Activated naive CD8-positive, alpha-beta T cell treated with anti-CD3 and anti-CD28 coated beads, Interleukin-2, amount 50 U/mL, for 24 hours (primary cell): ENCODE measurements at places on chromosomes 5 and 9.

- no peak for DNase-seq
Observed at GRCh38 chr9:91130796-91131318, 230.9 kb downstream of the AUH start.

GRCh38 chr9:18928711-18929110 lies 104.3 kb downstream of the SAXO1 start:
- no peak for DNase-seq

DNA sequence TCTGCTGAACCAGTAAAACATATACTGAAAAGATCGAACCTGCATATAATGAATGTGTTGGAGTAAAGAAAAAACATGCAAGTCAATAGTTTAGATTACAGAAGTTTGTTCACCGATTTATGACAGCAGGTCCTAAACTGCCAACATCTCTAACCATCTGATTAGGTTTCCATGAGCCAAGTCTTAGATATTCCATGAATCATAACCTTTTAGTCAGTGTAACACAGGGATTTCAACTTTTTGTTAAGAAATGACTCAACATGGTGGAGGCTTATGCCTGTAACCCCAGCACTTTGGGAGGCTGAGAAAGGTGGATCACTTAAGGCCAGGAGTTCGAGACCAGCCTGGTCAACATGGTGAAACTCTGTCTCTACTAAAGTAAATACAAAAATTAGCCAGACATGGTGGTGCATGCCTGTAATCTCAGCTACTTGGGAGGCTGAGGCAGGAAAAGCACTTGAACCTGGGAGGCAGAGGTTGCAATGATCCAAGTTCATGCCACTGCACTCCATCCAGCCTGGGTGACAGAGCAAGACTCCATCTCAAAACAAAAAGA lies 38.7 kb downstream of the APC start:
- no peak for DNase-seq

DNA sequence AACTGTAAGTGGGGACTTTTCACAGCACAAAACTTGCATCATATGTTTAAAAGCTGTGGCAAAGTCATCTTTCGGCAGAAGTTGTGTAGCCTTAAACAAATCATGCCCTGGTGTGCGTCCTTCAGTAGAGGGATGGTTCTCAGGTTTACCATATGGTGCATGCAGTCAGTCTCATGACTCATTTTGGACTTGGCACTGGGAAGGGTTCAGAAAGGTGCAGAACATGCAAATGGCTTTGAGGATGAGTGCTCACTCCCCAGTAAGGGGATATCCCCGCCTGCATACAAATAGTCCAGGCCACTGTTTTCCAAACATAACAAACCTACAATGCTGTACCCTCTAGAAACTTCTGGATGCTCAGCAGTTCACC lies 260.3 kb downstream of the NDUFS4 start:
- no peak for DNase-seq

DNA sequence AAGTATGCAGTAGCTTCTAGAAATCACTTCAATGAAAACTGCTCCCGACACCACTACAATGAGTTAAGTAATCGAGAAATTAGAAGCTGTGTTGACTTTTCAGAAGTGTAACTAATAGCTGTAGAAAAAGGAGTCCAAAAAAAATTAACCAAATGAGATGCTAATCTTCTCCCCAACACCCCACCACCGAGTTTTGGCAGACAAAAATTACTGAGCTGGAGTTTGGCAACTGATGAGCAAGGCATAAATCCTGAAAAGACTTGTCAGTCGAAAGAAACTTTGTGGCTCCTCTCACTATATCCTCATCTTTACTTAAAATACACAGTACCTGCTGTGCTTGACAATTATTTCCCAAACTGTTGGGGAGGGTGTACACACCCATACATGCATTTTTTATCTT lies 191.9 kb downstream of the EBF1 start:
- no peak for DNase-seq

DNA sequence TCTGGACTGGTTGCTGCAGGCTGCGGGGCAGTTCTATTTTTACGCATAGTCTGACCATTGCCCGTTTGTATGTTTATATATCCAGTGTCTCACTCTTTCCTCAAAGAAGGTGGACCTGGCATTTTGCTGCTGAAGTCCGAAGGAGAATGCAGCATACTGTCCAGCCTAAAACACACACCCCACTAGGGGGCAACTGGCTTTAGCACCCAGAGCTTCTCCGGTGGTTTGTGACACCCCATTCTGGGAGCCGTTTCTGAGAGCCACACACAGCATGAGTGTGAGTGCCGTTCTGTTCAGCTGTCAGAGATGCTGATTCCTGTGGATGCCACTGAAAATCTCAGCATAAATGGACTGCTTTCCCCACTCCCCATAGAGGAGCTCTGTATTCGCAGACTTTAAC lies 290.5 kb upstream of the TAS2R1 start:
- DNase-seq = no peak

DNA sequence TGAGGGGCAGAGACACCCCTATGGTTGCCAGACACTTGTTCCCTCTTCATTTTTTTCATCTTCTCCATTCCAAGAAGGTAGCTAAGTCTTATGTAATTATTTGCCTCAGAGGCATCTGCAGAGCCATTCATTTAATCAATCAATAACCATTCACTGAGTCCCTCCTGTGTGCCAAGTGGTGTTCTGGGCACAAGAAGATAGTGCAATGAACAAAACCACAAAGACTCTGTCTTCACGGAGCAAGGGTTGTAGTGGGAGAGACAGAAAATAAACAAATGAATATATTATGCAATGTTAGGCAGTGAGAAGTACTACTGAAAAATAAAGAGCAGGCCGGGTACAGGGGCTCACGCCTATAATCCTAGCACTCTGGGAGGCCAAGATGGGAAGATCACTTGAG lies 41.4 kb upstream of the CTNNA1 start:
- DNase-seq = no peak

GRCh38 chr9:110583237-110583636 lies 3.7 kb upstream of the SVEP1 start:
- no peak for DNase-seq

DNA sequence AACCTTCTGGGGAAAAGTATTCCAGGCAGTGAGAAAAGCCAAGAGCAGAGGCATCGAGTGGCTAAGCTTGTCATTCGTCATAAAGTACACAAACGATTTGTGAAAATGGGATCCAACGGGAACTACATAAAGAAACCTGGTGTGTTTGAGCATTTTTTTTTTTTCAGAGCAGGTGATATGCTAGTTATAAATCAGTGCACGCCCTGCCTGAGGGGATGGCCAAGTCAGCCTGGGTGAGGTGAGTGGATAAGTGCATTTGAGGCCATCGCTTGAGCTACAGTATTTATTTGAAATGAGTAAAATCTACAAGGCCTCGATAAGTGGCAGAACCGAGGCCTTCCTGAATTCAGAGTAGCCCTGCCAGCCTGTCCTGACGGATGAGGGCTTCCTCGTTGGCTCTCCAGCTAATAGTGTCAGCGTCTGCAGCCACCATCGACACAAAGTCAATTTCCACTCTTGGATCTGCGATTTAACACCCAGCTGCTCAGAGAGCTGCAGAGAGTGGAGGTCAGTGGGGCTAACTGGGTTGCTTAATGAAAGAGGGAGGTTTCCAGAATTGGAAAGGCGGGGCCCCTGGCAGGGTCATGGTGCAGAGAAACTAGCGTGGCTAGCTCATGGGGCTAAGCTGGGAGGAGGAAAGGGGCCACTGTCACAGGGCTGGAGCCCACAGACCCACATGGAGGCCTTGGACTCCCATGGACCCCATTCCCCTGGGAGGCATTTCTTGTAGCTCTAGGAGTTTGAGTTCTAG lies 27.3 kb downstream of the PPARGC1B start:
- DNase-seq = no peak

- DNase-seq = no peak
Observed at GRCh38 chr5:161934486-161934885, 86.6 kb downstream of the GABRA1 start.

- DNase-seq = no peak
Observed at GRCh38 chr9:124420991-124421543, 5.8 kb upstream of the PSMB7 start.

DNA sequence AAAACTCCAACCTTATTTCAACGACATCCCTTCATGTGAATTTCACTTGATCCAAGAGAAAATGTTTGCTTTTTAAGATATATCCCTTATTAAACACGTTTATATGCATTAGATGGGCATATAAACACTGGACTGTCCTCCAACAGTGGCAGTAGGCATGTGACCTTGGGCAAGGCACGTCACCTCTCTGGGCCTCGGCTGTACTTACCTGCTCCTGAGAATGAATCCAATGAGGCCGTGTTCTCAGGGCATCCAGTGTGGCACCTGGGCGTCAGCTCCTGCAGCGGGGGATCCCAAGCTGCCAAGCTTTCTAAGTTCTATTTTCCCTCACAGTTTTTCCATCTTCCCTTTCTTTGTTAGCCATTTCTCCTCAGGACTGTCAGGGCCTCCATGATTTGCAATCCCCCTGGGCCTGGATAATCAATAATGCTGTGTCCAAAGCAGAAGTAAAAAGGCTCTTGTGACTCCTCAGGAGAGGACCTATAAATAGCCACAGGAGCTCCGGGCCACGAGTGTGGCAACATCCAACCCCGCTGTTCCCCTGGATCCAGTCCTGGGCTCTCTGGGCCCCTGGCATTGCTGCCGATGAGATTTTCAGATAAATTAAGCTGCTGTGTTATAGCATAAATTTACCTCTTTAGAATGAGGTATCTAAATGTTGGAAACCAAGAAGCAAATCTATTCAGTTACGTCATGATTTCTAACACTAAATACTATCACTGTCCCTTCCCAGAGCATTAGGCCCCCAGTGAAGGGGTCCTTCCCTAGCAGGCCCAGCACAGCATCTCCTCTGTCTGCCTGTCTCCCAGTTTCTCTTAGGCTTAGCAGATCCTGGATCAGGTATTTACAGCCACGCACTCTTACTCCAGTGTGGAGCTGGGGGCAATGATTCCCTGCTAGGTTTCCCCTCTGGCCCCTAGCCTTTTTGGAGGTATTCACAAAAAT lies 76.8 kb downstream of the PTPN3 start:
- DNase-seq = no peak

GRCh38 chr5:179820483-179821297 lies at the start of gene SQSTM1:
Gene SQSTM1 (plus strand): TSS chr5:179820905. CDS start chr5:179820937, 32 bp downstream.
- DNase-seq = peak; percentile 87

DNA sequence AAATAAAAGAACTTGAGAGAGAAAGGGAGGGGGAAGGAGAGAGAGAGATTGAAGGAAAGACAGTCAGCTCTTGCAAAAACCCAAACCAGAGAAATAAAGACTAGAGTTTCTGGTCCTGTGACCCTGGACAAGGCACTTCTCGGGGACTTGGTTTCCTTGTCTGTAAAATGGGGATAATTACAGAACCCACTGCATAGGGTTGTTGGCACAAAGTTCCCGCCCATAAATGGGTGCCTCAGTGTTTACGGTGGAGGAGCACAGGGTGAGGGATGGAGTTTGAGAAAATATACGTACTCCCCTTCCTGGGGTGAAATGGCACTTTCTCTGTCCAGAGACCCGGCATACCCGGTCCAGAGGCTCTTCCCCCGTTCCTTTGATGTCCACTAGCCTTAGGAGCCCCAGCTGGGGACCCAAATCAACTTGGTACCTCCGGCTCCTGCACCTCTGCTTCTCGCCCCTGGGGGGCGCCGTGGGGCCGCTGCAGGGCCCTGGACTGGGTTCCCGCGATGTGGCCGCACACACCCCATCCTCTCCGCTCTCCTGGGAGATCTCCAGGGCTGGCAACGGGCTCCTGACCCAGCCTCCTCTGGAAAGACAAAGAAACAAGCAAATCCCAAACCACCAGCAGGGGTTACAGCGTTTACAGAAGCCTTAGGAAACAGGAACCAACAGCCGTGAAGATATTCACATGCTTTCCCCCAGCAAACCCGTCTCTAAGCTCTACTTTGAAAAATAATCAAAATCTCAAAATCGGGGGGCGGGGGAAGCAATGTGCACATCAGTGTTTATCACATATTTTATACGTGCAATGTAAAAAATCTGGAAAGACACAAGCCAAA lies 26.3 kb downstream of the PTGES start:
- DNase-seq = peak; percentile 74

DNA sequence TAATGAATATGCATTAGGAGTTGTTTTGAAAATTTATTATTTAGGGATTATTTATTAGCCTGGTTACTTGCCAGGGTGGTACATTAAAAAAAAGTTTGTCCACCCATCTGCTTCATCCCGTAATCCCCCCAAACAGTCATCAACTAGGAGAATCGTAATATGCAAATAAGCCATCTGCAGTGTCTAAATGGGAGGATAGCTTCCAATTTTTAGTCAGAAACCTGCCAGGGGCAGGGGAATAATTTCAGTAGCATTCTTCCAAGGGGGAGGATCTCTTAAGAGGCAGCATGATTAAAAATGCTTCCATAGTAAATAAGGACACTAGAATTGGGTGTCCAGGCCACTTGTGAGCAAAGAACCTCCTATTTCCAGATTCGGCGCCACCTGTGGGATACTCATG lies 43.3 kb downstream of the SH3GL2 start:
- DNase-seq = no peak

- DNase-seq = no peak
Observed at GRCh38 chr5:35971186-35971877, 19.9 kb downstream of the UGT3A1 start.

GRCh38 chr5:111667128-111667736 lies 89.8 kb downstream of the NREP start:
- DNase-seq = no peak

DNA sequence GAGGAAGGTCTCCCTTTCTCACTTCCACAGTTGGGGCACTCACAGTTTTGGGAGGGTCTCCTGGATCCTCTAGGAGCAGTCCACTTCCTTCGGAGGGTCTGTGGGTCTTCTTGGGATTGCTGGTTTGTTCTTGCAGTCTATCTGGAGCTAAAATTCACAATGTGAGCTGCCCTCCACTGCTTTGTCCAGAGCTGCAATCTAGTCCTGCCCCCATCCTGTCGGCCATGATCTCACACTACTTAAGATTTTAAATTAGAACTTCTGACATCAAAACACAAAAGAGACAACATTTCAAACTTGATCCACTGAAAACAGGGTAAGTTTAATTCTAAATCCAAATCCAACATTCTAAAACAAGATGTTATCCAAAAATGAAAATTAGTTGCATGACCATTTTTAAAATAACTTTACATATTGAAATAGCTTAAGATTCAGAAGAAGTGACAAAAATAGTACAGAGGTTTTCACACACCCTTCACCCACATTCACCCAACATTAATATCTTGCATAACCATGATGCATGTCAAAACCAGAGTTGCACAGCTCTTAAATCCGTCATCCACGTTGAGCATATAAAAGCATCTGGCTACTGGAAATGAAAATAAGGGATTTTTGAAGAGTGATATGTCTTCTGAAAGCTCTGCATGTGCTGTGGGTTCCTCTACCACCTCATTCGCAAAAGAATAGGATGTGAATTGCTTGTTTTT lies 113.7 kb upstream of the EPB41L4A start:
- DNase-seq = no peak

- DNase-seq = no peak
Observed at GRCh38 chr9:95815961-95816360, 59.5 kb upstream of the ERCC6L2 start.

- DNase-seq = no peak
Observed at GRCh38 chr5:153559926-153560325, 69.5 kb downstream of the GRIA1 start.
